CD4-positive, alpha-beta T cell treated with Interleukin-17A for 4 hours (primary cell): ENCODE measurements at places on chromosomes 13 and 19.

GRCh38 chr13:95201814-95202651, 99.2 kb downstream of the ABCC4 start:
- no peak for DNase-seq

- DNase-seq = no peak
Observed at GRCh38 chr13:44752164-44752563, 176.0 kb upstream of the TSC22D1 start.

DNA sequence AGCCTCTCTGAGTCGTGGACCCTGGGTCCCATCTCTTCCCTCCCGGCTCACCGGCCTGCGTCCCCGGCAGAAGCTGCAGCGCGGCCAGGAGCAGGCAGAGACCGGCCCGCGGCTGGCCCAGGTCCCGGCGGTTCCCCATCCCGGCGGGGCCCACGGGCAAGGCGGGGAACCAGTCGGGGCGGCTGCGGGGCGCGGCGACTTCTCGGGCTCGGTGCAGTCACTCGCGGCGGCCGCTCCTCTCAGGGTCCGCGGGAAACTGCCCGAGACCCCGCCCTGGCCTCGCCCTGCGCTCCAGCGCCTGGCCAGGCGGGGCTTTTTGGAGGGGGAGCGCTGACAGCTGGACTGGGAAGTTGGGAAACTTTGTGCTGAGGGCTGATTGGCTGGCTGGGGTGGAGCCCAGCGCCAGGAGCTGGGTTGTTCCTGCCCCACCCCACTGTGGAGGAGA, at the start of gene COL5A3:
COL5A3 (minus strand) TSS at position 258 of the 445 bp plus-strand sequence; CDS start at position 139, 119 bp downstream.
- DNase-seq = no peak

DNA sequence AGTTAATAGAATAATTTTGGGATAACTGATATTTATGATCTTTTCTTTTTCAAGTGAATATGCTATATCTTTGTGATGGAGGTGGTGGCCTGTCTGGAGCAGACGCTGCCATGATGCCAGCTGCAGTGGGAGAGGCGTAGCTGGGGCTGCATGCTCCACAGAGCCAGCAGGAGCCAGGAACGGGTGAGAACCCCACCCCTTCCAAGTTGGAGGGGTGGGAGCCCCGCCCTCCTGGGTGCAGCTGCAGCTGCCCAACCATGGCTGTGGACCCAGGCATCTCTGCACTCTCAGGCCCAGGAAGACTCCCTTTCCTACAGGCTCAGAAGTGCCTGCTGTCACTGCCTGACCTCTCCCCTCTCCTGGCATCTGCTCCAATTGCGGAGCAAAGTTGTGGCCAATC, 373.0 kb downstream of the SLC7A1 start:
- DNase-seq = no peak

- DNase-seq = no peak
Observed at GRCh38 chr19:1685046-1685445, 32.6 kb upstream of the TCF3 start.

GRCh38 chr13:40613192-40613818, 53.1 kb downstream of the FOXO1 start:
- DNase-seq = peak; percentile 65

- DNase-seq = no peak
Observed at GRCh38 chr19:28989739-28990138, 223.2 kb downstream of the UQCRFS1 start.

DNA sequence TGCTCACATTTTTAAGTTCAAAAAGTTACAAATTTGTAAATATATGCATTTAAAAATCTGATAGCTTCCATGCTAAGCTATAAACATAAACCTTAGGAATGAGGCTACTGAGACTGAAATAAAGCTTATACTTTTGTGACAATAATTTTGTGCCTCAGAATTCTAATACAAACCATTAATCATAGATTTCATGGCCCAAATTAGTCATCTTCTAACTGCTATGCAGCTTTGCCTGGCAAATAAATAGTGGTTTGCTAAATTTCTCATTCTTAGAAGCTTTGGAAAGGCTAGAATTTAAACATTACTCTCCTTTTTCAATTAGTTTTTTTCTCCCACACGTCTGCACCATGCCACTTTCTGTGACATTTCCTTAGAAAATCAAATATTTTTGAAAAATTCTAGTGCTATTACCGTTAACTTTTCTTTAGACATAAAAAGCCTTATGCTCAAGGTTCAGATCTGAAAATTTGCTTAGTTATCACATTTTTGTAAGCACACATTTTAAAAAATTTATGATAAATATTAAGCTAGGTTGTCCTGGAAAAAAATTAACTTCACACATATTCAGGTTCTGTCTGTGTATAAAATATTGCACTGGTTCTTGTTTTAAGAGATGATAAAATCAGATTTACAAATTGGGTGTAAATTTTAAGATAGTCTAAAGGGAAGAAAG, 46.9 kb downstream of the FNDC3A start:
- DNase-seq = no peak

- no peak for DNase-seq
Observed at GRCh38 chr19:355134-355533, 10.5 kb upstream of the MIER2 start.

DNA sequence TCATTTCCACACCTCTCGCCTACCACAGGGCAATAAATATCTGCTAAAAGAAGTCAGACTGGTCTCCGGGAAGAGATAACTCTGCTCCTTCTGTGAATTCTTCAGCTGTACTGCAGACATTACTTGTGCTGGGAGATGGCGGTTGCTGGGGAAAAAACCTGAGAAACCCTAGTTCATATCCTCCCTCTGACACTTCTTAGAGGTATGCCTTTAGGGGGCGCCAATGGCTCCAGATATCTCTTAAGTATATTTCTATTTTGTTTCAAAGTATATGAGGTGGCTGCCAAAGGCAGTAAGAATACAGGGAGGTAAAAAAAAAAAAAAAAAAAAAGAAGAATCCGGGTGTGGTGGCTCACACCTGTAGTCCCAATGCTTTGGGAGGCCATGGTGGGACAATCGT, 175.2 kb downstream of the PAN3 start:
- no peak for DNase-seq

DNA sequence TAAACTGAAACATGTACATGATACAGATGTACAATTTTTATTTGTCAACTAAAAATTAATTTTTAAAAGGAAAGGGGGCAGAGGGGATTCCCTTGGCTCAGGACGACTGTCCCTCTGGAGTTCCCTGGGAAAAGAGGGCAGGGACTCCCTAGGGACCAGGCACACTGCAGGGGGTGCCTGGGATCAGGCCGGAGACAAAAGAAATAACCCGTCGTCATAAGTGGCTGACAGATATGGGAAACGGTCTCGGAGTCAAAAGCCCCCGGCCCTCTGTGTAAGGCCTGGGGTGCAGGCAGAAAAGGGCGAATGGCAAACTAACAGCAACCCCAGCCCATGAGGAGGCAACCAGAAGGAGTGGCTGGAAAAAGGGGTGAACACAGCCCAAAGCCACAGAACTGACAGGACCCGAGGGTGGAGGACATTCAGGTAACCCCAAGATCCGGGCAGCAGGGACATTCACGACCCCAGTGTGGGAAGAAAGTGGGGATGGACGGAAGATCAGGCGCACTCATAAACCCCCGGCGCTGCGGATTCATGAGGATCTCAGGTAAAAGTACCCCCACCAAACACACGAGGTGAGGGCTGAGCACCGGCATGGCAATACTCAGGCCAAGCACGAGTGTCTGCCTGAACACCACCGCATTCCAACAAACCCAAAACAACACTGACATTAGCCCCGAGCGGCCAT, 6.7 kb downstream of the MLLT1 start:
- DNase-seq = no peak

DNA sequence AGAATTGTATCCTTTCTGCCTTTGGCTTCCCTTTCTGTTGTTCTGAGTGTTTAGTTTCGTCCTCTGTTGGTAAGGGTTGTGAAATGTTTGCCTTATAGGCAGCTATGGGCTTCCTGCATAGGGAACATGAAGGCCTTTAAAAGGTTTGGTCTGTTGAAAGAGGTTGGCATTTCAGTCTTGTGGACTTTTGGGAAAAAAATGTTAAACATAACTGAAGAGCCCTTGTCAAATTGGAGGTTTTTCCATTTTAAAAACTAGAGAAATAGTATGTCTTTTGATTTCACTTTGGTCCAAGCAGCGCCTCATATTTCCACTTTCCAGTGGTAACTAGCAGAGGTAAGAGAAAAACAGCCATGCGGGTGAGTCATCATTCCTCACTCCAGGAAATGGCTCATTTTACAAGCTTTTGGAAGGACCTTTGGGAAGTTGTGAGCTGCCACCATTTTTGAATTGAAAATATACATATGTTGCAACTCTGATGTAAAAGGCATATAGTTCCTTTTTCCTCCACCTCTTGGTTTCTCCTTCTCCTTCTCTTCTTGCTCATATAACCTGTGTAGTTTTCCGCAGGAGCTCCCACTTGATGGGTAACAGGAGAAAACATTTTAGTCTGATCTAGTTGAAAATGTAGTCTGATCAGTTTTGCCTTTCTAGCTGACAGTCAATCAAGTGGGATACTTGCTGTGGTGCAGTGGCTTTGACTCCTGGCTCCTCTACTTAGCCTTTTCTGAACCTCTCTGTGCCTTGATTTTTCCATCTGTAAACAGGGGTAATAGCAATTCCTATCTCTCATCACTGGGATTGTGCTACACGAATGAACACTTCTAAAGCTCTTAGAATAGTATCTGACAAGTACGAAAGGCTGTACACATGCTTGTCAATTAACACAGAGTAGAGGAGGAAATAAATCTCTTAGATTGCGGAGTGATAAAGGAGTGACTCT, 23.0 kb downstream of the GPC6 start:
- no peak for DNase-seq

- DNase-seq = peak; percentile 88
Observed at GRCh38 chr19:35644987-35645679, 3.0 kb upstream of the COX6B1 start.

- no peak for DNase-seq
Observed at GRCh38 chr19:10334588-10335351, 1.4 kb upstream of the RAVER1 start.

DNA sequence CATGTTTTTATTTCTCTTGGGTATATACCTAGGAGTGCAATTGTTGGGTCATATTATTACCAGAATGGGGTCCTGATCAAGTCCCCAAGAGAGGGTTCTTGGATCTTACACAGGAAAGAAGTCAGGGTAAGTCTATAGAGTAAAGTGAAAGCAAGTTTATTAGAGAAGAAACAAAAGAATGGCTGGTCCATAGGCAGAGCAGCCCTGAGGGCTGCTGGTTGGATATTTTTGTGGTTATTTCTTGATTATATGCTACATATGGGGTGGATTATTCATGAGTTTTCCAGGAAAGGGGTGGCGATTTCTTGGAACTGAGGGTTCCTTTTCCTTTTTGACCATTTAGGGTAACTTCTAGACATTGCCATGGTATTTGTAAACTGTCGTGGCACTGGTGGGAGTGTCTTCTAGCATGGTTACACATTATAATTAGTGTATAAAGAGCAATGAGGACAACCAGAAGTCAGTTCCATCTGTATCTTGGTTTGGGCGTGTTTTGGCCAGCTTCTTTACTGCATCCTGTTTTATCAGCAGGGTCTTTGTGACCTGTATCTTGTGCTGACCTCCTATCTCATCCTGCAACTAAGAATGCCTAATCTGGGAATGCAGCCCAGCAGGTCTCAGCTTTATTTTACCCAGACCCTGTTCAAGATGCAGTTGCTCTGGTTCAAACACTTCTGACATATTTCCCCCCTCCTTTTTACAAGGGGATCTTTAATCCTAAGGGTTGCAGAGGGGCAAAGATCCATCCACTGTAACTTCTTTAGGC, 41.1 kb downstream of the CEACAM1 start:
- no peak for DNase-seq

DNA sequence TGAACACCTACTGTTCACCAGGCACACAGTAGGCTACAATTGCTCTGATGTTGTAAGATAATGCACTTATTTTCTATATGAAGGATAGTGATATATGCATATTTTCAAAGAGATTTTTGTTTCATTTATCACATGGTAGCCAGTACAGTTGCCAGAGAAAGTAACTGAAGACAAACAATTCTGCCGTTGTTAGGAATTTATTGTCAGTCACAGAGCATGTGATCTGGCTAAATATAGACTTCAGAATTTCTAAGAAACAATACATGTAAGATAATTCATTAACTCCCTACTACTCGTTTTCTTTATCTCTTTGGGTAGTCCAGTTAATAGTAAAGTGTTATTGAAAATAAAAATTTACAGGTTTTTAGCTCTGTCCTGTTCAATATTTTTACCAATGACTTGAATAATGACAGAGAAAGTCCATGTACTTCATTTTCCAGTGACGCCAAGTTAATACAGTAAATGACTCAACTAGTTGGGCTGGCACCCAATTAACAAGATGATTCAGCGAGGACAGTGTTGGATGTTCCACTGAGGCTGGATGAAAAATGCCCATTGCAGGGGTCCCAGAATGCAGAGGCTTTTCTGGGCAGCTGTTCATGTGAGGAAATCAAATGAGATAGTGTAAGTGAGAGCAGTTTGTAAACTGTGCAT, 35.6 kb downstream of the GJA3 start:
- no peak for DNase-seq

- DNase-seq = no peak
Observed at GRCh38 chr19:4197625-4198466, 15.4 kb downstream of the ANKRD24 start.

GRCh38 chr19:16829822-16830289, 658 bp downstream of the SIN3B start:
- DNase-seq = no peak

DNA sequence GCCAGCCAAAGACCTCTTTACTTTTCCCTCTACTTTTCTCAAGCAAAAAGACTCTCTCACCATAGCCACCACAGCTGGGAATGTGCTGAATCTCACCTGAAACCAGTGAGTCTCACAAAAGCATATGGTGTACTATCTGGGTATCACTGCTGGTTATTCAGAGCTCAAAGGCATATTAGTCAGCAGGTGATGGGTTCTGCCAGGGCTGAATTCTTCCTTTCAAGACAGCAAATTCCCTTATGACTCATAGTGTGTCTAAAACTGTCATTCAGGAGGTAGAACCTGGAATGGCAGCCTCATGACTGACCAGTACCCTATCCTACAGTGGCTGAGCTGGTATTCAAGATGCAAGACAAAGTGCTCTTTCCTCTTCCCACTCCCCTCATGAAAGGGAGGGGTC, 2859.1 kb downstream of the PCDH9 start:
- no peak for DNase-seq

DNA sequence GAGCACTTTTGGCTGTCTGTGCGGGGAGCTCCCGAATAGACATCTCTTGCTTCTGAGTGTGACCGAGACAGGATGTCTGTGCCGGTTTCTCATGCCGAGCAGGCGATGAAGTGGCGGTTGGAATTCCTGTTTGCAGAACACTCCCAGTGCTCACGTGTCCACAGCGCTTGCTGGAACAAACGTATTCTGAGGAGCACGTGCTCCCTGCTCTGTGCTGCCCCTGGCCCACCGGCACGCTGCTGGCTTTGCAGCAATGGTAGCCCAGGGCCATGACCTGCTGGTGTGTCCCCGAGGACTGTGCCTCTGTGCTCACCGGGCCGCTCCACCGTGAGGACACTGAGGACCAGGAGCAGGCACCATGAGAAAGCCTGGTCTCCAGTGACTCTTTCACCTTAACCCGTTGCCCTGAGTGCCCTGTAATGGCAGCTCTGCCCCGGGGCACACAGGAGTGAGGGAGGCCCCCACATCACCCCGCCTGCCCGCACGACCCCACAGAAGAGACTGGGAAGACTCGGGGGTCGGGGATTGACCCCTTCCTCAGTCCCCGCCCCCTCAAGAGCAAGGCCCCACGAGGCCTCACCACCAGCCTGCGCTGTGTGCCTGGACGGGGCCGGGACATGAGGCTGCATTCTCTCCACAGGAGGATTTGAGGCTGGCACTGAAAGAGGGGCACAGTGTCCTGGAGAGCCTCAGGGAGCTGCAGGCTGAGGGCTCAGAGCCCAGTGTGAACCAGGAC, 40.0 kb upstream of the F7 start:
- DNase-seq = no peak
